ENCODE measurements at places on chromosomes 5 and 9.

- DNase-seq, result no peak
Measured at GRCh38 chr9:22114956-22115355, 105.9 kb upstream of the CDKN2B start.

- DNase-seq, result no peak
Measured at GRCh38 chr5:96875791-96876291, 459 bp upstream of the ERAP2 start.

DNA sequence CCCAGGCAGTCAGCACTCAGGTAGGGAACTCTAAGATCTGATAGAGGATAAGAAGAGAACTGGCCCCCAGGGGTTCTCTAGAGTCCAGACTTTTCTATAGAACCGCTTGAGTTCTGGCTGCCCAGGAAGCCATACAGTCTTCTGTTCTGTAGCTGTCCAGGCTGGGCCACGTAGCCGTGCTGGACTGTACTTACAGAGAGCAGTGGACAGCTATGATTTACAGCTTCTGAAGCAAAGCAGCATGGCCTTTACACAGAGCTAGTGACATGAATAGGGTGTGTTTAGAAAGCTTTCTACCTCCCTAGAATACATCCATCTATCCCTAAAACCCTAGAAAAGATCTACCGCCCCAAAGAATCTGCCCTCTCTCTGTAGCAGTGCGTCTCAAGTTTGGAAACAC, 57.2 kb downstream of the ACO1 start:
- no peak for DNase-seq

- DNase-seq, result no peak
Measured at GRCh38 chr9:29245351-29245750, 1672.1 kb upstream of the C9orf72 start.

- no peak for DNase-seq
Measured at GRCh38 chr5:61994171-61994570, 311.8 kb upstream of the KIF2A start.

- no peak for DNase-seq
Measured at GRCh38 chr5:94243612-94244011, 374.8 kb downstream of the KIAA0825 start.

DNA sequence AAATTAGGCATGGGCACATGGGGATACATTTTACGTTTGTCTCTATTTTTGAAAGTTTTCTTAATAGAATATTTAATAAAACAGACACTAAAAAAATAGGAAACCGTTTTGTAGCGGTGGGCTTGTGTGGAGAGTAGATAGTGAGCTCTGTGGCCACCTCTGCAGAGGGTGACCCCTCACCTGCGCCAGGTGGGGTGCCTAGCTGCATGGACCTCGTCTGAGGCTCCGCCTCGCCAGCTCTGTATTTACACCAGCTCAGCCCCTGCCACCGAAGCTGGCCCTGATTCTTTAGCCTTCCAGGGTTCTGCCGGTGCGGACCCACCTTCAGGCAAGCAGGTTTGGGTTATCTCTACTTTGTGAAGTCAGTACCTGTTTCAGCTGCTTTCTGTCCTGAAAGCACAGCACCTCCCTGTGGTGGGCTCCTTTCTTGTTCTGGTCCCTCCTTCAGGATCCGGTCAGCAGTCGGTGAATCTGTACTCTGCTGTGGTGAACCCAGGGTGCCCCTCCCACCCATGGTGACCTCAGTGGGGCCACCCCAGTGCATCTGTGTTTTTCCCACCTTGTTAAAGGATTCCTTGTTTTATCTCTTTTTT, 105.2 kb upstream of the CACNA1B start:
- DNase-seq, result no peak

DNA sequence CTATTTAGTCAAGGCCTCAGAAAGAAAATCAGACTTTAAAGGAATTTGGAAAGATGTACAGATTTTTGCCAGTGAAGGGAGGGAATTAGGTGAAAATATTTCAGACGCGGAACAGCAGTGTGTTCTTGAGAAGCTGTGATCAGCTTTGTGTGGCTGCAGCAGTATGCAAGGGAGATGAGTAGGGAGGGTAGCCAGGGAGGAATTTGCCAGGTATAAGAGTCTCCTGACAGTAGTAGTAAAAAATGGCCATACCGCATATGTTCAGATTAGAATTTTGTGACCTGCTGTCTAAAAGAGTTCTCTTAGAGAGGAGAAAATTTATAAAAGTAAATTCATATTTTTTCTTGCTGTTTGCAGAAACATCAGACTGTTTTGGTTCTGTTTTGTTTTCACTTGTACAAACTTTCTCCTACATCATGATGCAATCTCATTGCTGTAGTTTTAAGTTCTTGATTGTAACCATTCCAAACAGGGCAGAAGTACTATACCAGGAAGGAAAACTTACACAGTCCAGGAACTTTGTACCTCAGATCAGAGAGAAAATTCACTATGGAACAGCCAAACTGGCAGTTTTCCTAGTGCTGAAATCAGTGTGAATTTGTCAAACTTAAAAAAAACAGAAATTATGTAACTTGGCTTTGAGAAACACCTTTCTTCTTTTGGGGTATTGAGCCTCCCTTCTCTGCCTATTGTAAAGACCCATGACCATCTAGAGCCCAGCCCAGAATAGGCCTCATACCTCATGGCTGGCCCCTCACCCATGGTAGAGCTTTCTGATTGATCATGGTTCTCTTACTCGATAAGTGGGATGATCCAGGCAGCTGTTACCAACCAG, 78.4 kb upstream of the NR3C1 start:
- DNase-seq, result no peak

DNA sequence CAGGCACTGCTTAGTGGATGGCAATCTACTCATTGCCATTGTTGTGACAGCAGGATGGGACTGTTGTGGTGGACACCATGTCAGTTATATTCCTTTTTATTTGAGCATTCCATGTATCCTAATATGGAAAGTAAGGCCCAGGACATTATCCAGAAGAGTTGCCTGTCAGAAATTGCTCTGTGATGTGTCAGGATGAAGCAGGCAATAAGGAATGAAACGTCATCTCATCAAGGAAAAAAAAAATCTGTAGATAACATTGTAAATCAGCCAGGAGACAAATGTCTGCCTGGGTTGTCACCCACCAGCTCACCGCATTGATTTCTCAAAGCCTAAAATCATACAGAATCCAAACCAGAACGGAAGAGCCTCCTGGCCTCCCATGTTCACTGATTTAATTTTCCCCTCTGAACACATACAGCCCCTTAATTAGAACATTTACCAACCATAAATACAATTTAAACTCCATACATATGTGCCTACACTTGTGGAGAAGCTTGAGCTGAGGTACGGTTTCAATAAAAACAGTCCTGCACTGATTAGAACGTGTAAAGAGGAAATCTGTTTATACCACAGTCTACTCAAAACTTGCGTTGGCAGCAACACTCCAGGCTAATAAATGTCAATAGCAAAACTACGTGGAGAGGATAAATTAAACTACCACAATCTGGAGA, 73.9 kb downstream of the FOXD1 start:
- no peak for DNase-seq

- no peak for DNase-seq
Measured at GRCh38 chr9:19470567-19470966, 61.8 kb downstream of the ACER2 start.

GRCh38 chr9:81619353-81620001, 69.9 kb downstream of the TLE1 start:
- no peak for DNase-seq

GRCh38 chr9:109455391-109455790, 42.7 kb downstream of the PTPN3 start:
- no peak for DNase-seq

DNA sequence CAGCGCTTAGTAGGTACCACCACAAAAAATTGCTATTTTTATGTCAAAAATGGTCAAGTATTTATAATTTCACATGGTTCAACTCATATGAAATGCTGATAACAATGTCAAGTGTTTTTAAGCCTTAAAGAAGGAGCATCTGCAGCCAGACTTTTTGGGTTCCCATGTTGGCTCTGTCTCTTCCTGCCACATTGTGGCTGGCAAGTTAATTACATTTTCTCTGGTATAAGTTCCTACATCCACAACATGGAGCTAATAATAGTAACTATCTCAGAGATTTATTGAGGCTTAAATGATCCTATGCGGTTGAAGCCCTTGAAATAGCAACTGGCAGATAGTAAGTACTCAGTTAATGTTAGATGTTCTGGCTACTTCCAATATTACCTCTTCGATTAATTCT, 5.4 kb downstream of the ATP10B start:
- no peak for DNase-seq

DNA sequence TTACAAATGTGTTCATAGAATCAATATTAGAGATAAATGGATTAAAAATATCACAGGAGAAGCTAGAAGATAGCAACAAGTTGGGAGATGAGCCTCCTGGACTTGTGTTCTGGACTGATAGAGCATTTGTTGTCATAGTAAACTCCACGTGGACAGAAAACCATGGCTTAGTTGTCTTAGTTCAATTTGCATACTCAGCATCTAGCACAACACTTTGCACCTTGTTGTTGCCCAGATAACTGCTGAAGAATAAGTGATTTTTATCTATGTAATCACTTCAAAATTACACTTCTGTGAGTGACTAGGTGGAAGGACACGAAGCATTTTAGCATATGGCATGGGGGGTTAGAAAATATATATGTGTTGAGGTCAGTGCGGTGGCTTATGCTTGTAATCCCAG, 4.0 kb downstream of the RANBP3L start:
- no peak for DNase-seq

DNA sequence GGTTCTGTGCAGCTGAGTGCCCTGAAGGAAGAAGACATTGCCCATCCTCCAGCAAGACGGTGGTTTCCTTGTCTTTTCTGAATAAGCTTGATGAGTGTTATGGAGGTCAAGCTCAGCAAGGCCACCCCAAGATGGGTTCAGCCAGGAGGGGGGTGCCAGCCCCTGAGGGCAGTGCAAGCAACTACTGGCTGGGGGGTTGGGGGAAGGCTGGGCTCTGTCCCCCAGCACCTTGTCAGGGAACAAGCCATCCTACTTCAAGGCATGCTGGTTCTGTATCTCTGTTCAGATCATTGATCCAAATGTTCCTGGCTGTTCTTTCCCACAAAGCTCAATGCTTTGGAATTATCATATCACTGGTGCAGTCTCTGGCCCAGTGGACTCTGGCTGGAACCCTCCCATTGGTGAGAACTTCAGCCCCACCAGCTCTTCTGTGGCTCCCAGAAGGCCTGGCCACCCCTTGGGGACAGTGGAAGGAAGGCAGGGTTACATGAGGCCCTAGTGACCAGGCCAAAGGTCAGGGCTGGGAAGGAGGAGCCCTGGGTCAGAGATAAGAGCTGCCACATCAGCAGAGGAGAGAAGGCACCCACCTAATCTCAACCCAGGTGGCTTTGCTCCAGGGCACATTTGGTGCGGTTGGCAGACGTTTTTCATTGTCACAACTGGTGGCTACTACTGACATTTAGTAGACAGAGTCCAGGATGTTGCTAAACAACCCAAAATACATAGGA, 280.2 kb downstream of the IRX2 start:
- no peak for DNase-seq

GRCh38 chr5:55063220-55063863, 39.1 kb upstream of the GZMA start:
- DNase-seq, result no peak

- no peak for DNase-seq
Measured at GRCh38 chr9:93940951-93941350, 14.2 kb downstream of the BARX1 start.

DNA sequence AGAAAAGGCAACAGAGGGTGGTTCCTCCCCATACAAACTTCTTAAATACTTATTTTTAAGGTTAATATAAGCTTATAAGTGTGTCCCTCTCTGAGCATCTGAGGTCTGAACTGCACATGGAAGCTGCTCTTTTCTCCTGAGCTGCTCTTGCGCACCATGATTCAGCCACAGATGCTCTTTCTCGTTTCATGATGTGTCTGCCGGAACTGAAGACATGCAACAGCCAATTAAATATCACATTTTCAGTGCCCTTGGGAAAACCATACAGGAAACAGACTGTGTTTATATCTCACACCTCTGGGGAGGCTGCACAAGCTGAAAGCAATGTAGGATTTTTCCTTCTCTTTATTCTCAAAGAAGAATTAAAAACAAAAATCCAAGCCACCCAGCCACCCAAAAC, 96.8 kb upstream of the NREP start:
- DNase-seq, result no peak
